ENCODE measurements at places on chromosomes 16 and 17.

GRCh38 chr16:15879255-15879811, 9.1 kb downstream of the CEP20 start:
- peak; percentile 85 for DNase-seq

DNA sequence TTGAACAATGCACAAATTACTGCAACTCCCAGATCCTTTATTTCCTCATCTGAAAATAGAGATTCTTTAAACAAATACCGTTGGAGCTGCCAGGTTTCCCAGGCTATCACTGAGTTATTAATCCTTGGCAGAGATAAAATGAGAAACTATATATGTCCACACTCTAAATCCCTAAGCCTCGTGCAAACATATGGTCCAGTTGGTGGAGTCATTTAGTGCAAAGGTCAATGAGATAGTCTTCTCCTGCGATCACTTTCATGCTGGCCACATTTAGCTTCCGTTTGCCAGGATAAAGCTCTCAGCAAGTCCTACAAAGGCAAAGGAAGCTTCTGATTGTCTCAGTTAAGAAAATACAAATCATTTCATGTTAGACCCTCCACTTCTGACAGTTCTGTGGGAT, 11.0 kb downstream of the GRIN2A start:
- DNase-seq: no peak

GRCh38 chr17:34487626-34488025, 91.8 kb upstream of the TMEM132E start:
- no peak for DNase-seq

GRCh38 chr16:64947651-64948050, 174.2 kb downstream of the CDH11 start:
- no peak for DNase-seq

- no peak for DNase-seq
These were observed 11.5 kb upstream of the TMEM132E start for GRCh38 chr17:34567691-34568465.

GRCh38 chr17:41687828-41688640, 651 bp upstream of the EIF1 start:
- no peak for DNase-seq

DNA sequence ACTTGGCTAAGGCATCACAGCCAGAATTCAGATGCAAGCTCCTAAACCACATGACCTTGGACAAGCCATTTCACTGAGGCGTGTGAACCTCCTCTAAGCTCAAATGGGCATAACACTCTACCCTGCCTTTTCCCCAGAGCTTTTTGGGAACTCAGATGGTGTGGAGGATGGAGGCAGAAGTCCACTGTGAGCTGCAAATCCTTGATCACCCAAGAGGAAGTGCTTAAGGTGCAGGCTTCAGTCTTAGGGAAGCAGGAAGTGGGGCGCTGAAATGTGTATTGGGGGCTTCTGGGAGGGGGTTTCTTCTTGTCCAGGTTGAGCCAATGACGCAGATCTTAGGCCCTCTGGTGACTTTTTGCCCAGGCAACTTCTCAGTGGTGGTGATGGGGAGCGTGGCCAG, 12.9 kb downstream of the CIITA start:
- DNase-seq: no peak

DNA sequence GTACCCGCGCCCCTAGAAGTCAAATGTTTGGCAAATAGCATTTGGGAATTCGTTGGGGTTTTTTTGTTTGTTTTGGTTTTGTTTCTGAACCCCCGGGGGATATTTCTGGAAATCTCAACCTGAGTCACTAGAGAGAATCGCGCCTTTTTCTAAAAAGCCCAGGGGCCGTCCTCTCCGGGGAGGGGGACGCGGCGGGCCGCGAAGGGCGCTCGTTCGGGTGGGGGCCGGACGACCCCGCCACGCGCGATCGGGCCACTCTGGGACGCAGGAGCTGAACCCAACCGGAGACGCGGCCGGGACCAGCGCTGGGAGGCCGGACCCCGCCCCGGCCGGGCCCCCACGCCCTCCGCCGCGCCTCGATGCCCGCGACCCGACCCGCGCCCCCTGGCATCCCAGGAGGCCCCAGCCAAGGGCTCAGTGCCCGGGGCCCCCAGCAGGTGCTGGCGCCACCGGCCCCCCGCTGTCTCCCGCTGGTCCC, 302 bp downstream of the LITAF start:
- no peak for DNase-seq

DNA sequence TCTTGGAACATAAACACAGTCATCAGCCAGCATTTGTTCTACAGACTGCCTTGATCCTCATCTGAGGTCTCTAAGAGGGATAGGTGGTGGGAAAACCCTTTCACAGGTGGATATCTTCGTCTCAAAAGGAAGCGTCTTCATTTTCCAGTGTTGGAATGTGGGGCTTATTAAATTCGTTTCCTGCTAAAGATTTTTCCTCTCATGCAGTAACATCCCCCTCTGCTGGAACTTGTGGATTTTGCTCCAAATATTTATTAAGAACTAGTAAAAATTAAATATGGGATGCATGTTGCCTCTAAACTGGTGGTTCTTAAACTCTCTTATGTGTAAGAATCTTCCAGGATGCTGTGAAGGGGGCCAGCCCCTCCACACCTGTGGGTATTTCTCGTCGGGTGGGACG, 20.1 kb upstream of the MLYCD start:
- DNase-seq: peak; percentile 69

- DNase-seq: no peak
These were observed 52.1 kb downstream of the KLHDC4 start for GRCh38 chr16:87713451-87714229.

DNA sequence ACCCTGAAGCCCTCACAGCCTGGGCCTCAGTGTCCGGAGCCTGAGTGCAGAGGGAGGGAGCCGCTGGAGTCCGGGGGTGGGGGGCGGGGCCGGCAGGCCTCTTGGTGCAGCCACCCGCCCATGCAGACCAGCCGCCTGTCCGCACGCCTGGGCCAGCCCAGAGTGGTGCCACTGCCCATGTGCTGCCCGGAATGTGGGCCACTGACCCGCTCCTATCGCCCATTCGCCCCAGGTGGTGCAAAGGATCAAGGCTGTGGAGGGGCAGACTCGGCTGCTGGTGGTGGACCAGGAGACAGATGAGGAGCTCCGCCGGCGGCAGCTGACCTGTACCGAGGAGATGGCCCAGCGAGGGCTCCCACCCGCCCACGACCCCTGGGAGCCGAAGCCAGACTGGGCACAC, 2.6 kb downstream of the NHERF2 start:
- no peak for DNase-seq

- DNase-seq: no peak
These were observed 11.2 kb upstream of the GFOD2 start for GRCh38 chr16:67730326-67730725.

- no peak for DNase-seq
These were observed 8.7 kb downstream of the ITGAX start for GRCh38 chr16:31363721-31364120.

DNA sequence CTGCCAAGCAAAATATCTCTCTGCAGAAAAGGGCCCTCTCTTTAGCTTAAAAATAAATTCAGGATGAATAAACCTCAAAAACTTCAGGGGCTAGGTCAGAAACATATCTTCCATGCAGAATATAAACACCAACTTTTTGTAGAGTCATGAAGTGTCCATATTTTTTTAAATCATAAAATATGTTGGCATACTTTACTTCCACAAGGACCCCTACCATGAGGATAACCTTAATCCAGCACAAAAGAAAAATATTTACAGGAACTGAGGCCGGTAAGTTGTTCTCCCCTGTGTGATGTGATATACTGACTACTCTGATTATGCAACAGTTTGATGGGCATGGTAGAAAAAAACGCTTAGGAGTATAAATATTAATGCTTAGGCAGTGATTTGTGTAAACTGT, 264.8 kb upstream of the CDH11 start:
- DNase-seq: no peak

DNA sequence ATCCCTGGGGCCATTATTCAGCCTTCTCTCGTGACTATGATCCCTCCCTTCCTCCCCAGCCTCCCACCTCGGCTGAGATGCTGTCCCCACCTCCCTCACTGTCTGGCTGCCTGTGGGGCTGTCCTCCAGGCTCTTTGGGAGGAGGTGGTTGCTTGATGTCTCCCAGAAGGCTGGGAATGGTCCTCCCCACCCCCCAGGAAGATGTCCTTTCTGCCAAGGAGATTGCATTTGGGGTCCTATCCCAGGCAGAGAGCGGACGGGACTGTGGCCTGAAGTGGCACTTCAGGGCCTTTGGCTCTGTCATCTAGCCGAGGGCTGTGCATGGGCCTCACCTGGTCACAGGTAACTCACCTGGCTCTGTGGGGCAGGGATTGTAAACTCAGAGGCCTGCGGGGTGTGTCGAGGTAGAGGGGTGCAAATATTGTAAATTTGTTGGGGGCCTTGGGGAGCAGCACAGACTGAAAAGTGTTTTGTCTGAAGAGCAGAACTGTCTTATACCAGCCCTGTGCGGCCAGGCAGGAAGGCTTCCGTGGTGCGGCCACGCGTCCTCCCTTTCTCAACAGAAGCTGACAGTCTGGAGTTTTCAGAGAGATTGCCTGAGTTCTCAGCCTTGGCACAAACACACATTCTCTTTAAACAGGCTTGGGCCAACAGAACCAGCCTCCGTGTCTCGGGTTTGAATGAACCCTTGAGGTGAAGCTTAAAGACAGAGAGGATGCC, 177.9 kb downstream of the SEC14L1 start:
- peak; percentile 24 for DNase-seq

DNA sequence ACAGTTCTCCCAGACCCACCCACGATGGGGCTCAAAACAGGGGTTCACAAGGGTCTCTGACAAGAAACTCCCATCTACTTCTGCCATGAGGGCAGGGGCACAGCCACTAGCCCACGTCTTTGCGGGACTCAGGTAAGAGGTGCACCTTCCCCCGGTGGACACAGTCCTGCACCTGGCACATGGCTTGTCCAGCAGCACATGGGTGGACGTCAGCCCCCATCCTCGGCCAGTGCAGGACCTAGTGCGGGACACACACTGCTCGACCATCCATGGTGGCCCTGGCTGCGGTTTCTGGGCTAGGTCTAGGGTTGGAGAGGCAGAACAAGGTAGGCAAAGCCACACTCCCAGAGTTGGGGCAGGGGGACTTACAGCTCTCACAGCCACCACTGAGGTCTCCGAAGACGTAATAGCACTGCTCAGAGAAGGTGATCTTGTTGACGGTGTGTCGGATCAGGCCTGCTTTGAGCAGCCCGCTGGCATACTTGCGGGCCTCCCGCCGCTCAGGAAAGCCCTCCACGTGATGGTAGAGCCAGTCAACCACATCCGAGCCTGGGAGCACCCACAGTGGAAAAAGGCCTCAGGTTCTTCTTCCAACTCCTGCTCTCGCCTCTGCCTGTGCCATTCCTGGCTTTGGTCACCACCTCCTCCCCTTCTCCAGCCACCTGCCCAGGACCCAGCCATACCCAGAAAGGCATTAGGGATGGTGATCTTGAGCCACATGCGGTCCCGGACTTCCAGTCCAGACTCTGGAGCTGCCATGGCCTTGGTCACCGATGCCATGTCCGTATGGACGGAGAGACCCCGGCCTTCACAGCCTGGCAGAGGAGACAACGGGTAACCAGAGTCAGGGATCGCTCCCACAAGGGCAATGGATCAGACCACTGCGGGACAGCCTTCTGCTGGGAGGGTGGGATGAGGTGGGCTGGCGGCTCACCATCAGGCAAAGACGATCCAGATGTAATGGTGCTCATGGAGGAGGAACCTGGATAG, 7.3 kb downstream of the ACADVL start:
- no peak for DNase-seq

DNA sequence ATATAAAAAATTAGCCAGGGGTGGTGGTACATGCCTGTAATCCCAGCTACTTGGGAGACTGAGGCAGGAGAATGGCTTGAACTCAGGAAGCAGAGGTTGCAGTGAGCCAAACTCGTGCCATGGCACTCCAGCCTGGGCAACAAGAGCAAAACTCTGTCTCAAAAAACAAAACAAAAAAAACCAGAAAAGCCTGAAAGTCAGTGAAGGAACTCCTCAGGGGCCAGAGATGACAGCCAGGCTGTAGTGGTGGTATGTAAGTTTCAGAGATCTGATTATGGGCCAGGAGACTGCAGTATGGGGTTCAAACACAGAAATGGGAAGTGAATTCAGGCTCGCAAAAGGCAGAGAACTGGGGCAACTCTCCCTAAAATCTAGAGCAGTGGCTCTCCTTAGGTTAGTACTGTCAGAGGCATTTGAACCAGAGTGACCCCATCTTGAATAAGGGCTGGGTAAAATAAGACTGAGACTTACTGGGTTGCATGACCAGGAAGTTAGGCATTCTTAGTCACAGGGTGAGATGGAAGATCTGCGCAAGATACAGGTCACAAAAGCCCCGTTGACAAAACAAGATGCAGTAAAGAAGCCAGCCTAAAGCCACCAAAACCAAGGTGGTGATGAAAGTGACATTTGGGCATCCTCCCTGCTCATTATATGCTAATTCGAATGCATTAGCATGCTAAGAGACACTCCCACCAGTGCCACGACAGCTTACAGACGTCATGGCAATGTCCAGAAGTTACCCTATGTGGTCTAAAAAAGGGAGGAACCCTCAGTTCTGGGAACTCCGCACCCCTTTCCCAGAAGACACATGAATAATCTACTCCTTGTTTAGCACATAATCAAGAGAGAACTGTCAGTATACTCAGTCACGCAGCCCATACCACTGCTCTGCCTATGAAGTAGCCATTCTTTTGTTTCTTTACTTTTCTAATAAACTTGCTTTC, 120.2 kb upstream of the XYLT1 start:
- no peak for DNase-seq

GRCh38 chr16:65781363-65781762, 585.1 kb upstream of the CDH5 start:
- no peak for DNase-seq

- DNase-seq: no peak
These were observed 4.2 kb downstream of the ITGAE start for GRCh38 chr17:3796822-3797170.

- DNase-seq: no peak
These were observed 31.0 kb downstream of the HASPIN start for GRCh38 chr17:3754458-3755334.

GRCh38 chr17:61280338-61280737, 119.3 kb upstream of the TBX2 start:
- no peak for DNase-seq

DNA sequence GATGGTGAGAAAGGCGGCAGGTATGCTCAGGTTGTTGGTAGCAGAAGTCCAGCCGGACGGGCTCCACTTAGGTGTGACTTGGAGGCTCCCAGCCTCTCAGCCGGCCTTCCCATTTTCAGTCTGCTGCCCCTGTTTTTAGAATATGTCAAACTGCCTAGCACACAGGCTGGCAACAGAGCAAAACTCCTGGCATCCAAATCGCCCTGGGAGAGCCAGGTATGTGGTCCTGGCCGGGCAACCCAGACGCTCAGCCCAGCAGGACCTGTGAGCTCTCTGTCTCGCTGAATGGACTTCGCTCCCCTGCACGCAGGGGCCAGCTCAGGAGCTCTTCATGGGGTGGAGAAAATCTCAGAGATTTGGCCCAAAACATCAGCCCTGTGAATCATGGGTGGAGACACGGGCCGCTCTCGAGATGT, 147.9 kb upstream of the CHMP6 start:
- DNase-seq: no peak

GRCh38 chr16:69532641-69533455, 32.9 kb upstream of the NFAT5 start:
- no peak for DNase-seq

GRCh38 chr17:78344666-78345065, 15.2 kb downstream of the SOCS3 start:
- no peak for DNase-seq
